ENCODE measurements at places on chromosomes 7 and 10.

GRCh38 chr7:135236727-135237126 is 3.1 kb downstream of the STRA8 start:
- DNase-seq: no peak

GRCh38 chr10:126808103-126808502 is 97.1 kb upstream of the DOCK1 start:
- no peak for DNase-seq

DNA sequence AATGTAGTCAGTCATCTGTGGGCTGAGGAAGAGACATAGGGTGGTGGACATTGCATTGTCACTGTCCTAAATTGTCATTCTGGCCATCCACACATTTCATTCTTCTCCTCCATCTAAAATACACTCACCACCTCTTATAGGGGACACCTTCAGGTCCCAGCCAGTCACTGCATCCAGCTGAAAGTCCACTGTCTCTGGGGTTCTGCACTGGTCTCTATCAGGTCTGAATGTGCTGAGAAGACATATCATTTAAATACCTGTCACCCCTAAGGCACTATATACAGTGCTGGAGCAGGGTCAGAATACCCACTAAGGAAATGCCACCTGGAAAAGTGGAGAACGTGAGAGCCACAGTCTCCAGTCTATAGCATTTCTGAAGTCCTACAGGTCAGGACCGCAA is 29.6 kb downstream of the SH2D4B start:
- no peak for DNase-seq

- DNase-seq: no peak
Measured at GRCh38 chr10:118768041-118768919, 13.5 kb upstream of the CACUL1 start.

DNA sequence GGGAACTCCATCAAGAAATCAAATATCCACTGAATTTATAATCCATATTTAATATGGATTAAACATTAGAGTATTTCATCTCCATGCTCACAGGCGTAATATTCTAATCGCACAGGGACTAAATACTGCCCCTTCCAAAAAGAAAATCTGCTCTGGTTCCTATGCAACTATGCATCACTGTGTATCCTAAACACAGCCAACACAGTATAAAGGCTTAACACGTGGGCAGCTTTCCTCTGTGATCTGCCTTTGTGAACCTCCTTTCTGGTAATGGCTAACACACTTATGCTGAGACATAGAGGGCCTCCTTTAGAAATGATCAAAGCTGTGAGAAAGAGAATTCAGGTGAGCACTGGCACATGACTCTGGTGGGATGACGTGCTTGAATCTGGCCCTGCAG is 110.2 kb downstream of the RAB11FIP2 start:
- no peak for DNase-seq

GRCh38 chr10:36114913-36115312 is 472.8 kb upstream of the FZD8 start:
- no peak for DNase-seq

GRCh38 chr10:133394064-133394663 is at the start of gene MTG1:
Gene MTG1 (plus strand): TSS chr10:133394157. CDS start chr10:133394221, 64 bp downstream.
- no peak for DNase-seq

- no peak for DNase-seq
Measured at GRCh38 chr10:49050906-49051305, 64.4 kb downstream of the VSTM4 start.

DNA sequence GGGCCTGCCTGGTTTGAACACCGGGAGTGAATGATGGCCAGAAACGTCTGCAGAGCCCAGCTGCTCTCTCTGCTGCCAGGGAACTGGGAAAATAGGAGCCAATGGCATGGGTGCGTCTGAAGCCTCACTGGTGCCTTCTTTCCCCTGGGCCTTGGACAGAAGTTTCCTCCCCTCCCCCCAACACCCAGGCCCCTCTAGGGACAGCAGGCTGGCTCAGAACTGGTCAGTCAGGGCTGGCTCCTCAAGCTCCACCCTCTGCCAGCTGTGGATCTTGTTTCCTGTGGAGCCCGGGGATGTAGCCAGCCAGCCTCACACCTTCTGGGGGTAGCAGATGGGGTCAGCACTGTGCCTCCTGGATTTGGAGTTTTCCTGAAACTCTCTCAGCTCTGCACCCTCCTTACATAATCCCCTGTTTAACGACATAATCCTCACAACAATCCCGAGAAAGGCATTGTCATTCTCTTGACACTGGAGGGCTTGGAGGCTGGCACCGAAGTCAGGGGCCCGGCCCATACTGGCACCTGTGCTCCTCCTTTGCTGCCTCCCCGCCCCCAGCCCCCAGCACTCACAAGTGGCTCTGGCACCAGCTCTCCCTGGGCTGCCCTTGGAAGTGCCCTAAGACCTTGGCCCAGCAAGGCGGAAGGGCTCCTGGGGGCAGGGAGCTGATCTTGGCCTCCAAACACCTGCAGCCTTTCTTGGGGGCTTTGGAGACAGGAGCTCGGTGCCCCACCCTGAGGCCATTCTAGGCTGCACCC is 5.7 kb downstream of the LDB3 start:
- DNase-seq: peak; percentile 72

All from NCI-H524 treated with DMSO at 0.1 percent for 48 hours (cell line).